Cardiac fibroblast (primary cell): ENCODE measurements at places on chromosomes 5 and 9.
A peak's percentile ranks its signal among the peaks of the same experiment; 100 is the strongest.

DNA sequence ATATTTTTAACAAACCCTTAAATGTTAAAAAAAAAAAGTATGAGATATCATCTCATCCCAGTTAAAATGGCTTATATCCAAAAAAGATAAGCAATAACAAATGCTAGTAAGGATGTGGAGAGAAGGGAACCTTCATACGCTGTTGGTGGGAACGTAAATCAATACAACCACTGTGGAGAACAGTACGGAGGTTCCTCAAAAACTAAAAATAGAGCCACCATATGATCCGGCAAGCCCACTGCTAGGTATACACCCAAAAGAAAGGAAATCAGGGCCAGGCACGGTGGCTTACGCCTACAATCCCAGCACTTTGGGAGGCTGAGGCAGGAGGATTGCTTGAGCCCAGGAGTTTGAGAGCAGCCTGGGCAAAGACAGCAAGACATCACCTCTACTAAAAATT lies 3.0 kb downstream of the MTMR12 start:
- no peak for DNase-seq

DNA sequence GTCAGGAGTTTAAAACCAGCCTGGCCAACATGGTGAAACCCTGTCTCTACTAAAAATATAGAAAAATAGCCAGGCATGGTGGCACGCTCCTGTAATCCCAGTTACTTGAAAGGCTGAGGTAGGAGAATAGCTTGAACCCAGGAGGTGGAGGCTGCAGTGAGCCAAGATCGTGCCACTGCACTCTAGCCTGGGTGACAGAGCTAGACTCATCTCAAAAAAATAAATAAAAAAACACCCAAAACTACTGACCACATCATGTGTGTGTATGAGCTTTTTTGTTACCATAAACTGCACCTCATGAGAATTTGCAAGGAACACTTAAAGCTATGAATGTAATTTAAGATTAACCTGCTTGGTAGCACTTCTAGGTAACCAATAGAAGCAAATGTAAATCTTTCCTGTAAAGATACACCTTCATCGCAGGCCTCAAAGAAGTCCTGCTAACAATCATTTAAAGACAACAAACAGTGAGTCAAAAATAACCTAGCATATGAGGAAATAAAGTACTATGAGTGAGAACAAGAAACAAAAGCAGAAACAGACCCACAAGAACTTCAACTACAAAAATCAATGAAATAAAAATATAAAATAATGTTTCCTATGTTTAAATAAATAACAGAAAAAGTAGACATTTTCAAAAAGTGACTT lies 13.0 kb downstream of the SLC38A9 start:
- DNase-seq = no peak

GRCh38 chr5:152688561-152689249 lies 283.6 kb upstream of the NMUR2 start:
- peak; percentile 81 for DNase-seq

- peak; percentile 59 for DNase-seq
Measured at GRCh38 chr5:60541980-60542379, 158.0 kb downstream of the DEPDC1B start.

DNA sequence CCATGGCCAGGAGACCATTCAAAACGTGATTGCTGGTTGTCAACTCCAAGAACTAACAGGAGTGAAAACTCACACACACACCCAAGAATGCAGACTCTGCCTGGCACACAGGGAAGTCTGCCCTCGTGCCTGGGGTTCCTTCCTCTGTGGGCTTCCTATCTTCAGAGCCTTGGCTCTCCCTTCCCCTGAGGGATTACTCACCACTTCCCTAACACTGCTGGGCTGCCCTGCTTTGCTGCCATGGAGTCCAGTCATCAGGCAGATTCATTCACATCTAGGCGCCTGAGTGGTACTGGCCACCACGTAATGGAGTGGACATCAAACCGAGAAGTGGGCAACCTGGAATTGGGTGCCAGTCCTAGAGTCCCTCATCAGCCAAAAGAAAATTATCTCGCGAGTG lies 76.4 kb upstream of the PRSS3 start:
- DNase-seq = peak; percentile 59

GRCh38 chr5:132215329-132215728 lies 12.3 kb downstream of the P4HA2 start:
- DNase-seq = peak; percentile 97

- DNase-seq = no peak
Measured at GRCh38 chr9:135135171-135135928, 47.9 kb downstream of the OLFM1 start.

DNA sequence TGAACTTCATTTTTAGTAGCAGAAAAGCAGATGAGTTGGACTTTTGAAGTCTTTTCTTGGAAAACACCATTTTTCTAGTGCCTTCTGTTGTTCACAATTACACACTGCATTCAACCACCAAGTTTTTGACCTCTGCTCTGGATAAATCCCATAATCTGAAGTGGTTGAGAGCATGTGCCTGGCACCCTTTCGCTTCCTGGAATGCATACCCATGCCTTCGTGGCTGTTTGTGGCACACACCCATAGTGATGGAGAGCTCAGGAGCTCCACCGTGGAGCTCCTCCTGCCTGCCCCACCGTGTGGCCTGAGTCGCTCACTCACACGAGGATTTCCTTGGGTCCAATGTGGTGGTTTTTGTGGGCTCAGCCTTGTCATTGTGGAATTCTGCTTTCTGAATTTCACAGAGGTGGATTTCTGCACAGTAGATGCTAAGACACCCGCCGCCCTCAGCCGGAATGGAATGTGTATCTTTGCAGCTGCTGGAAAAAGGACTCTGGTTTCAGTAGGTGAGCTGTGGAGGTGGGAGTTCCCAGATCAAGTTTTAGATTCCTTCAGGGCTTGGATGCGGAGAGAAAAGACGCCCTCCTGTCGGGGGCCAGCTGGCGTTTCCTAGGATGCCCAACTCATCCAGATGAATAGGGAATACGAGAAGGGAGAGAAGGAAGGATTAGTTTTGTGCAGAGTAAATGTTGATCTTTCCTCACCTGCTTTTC lies 500.4 kb downstream of the IRX1 start:
- DNase-seq = no peak

DNA sequence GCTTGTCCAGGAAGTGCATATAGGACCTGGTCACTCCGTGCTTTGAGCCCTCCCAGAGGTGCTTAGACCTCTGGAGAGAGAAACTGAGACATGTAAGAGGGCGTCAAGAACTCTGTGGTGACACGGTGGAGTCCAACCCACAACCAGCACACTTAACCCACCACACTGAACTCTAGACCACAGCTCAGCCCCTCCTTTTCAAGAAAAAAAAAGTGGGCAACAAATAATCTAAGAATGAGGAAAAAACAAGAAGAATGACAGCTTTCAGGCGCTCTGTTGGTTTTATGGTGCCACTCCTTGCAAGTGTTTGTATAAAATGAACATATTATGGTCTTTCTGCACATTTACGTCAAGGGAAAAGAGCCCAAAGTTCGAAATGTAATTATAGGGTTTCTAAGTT lies 50.2 kb upstream of the SNAPC3 start:
- no peak for DNase-seq

- DNase-seq = peak; percentile 83
Measured at GRCh38 chr5:158390577-158390976, 531.6 kb upstream of the CLINT1 start.

DNA sequence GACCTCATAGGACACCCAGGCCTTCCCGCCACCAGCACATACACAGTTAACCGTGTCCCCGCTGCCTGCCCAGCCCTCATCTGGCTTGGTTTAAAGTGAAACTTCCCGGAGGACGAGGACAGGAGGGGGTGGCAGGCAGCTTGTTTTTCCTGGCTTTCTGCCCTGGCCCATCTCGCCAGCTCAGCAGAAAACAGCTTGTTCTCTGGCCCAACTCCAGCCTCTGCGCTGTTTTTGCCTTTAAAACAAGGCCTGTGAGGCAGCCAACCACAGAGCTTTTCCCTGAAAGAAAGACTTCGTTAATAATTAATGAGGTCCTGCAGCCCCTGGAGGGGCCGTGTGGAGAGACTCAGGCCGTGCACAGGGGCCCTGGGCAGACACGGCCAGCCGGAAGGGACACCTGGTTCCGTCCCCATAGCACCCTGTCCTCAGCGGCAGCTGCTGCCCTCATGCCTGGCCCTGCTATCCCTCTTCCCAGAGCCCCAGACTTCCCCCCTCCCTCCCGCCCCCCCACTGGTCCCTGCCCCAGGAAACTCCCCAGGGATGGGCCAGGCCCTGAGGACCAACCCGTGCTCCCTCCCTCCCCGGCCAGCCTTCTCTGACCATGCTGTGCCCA lies 108.7 kb downstream of the RXRA start:
- peak; percentile 99 for DNase-seq

- peak; percentile 33 for DNase-seq
Measured at GRCh38 chr9:84000186-84000585, 19.6 kb downstream of the RMI1 start.

- no peak for DNase-seq
Measured at GRCh38 chr9:79120533-79120932, 451.2 kb upstream of the TLE4 start.

- peak; percentile 61 for DNase-seq
Measured at GRCh38 chr9:22446589-22446949, at the start of gene DMRTA1. Gene DMRTA1 (plus strand): TSS chr9:22446824. CDS start chr9:22447066, 242 bp downstream.

GRCh38 chr5:94779684-94780083 lies 161.2 kb downstream of the SLF1 start:
- DNase-seq = no peak

DNA sequence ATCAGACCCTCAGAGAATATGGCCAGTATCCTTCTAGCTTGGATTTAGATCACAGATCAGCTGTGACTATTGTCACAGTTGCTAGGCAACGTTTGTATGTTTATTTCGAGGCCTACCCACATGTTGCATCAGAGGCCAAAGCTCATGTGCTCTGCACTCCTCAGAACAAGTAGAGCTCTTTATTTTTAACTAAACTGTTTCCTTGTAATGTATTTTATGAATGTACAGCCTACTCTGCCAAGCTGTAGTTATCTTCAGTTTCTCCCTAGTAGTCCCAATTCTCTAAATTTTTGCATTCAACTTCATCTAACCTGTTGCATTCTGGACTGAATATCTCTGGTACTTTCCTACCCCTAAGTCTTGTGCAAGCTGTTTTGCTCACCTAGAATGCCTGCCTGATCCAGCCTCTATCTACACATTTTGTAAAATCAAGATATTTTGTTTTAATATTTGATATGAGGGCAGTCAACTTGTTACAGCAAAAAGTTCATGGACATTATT lies 52.8 kb downstream of the CAST start:
- DNase-seq = peak; percentile 91

DNA sequence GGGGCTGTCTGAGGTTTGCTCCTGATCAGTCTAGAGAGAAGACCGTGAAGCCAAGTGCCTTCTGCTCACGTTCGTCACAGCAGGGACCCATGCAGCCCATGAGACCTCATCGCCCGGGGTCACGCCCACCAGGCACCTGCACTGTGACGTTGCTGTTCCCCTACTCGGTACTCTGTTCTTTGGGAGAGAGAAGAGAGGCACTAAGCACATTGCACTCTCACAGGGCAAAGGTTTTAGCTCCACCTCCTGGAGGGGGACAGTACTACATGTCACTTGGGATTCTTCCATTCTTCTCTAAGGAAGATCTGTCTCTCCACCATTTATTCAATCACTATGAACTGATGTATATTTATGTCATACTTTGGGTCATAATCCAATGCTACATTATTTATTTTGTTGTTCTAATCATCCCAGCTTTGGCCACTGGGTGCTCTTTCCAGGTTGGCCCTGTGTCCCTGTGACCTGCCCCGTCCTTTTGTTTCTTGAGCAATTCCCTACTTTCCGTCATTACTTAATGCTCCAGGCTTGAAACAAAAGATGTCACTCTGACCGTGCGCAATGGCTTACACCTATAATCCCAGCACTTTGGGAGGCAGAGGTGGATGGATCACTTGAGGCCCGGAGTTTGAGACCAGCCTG lies 31.4 kb upstream of the BRD3 start:
- DNase-seq = peak; percentile 59

GRCh38 chr5:73654171-73654811 lies 28.3 kb downstream of the ARHGEF28 start:
- peak; percentile 68 for DNase-seq

- no peak for DNase-seq
Measured at GRCh38 chr9:76475686-76476085, 16.7 kb downstream of the GCNT1 start.

GRCh38 chr5:57778501-57779091 lies 296.0 kb upstream of the ACTBL2 start:
- no peak for DNase-seq
